ENCODE measurements at places on chromosomes 4 and X.
A peak's percentile ranks its signal among the peaks of the same experiment; 100 is the strongest.

DNA sequence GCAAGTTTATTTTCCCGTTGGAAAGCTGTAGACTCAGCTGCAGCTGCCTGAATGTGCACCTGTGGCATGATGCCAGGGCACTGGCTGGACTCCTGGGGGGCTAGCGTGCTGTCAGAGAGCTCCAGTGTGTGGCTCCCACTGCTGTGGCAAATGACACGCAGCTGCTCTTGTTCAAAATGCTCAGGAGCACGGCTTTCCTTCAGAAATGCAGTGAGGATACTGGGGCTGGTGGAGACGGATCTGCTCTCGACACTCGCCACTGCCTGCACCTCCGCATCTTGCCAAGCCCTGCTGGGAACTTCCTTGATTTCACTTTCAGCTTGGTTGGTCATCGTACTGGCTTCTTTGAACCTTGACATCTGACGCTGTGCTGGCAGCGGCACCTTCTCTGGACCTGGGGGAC, 58.7 kb downstream of the GPRIN3 start:
- no peak for DNase-seq

GRCh38 chr4:91502365-91502764, 801.4 kb upstream of the GRID2 start:
- no peak for DNase-seq

DNA sequence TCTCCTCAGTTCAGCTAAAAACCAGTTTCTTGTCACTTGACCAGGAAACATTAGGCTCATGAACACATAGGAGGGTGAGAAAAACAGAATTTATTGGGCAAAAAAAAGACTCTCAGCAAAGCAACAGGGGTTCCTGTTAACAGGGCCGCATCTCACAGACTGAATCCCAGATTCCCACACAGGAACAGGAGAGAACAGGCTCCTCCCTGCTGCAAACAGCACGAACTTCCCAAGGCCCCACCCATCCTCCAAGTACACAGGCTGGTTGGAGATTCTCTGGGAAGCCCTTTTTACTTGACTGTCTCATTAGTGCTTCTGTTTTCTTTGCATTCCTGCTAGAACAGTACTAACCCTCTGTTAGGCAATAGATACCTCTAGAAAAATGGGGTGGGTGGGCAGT, 52.4 kb upstream of the IL21 start:
- no peak for DNase-seq

GRCh38 chrX:37816766-37817165, 30.6 kb downstream of the DYNLT3 start:
- DNase-seq = no peak

GRCh38 chr4:105426187-105426897, 47.5 kb downstream of the PPA2 start:
- DNase-seq = peak; percentile 2

DNA sequence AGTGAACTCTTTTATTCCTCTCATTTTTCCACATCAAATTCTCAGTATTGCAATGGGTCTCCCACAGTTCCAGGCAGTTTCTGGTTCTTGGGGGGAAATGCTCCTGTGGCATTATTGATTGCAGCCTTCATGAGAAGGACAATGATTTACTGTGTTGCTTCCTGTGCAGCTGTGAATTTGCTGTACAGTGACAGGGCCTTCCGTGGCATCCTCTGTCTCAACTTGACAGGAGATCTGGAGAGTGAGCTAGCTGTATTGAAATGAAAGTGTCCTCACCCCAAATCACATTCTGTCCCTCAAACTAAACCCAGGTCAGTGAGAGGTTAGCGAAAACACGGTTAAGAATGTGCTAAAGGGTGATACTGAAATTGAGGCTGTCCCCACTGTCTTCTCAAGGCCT, 77.1 kb upstream of the ATOH1 start:
- DNase-seq = no peak

GRCh38 chrX:68256990-68257389, 176.3 kb downstream of the OPHN1 start:
- DNase-seq = no peak

DNA sequence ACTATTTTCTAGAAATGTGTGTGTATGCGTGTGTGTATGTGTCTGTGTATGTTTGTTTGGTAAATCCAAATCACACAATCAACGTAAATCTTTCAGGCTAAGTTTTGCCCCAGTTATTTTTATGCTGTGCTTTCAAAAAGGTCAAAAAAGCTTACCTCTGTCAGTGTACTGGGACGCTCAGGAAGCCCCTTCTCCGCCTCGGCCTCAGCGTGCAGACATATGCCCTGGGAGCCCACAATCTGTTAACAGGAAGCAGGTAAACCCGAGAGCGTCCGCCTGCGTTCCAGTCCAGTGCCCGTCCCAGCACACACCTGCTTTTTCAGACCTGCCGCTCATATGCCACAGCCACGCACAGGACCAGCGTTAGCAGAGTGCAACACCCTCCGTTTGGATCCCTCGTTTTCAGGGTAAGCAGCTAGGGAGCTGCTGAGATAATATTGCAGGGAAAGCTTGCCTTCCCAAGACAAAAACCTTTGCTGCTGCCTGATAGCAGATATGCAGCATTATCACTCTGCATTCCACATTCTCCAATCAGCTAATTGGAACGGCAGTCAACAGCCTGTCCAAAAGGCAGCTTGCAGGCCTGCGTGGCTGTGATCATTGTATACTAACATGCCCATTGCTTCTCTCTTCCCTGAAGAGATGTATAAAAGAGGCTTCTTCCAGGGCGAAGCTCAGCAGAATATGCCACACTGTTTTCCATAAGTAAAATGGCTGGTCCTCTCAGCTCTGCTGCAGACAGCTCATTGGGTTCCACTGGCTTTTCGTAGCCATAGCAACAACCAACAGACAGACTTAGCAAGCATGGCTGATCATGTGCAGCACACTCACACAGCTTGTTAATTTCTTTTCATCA, at the start of gene SORBS2:
Gene SORBS2, minus strand, starts transcription at position 686 of the 856 bp plus-strand sequence. CDS start 121,623 bp downstream, outside the sequence.
- DNase-seq = no peak

GRCh38 chr4:40990899-40991265, 223.5 kb downstream of the APBB2 start:
- no peak for DNase-seq

DNA sequence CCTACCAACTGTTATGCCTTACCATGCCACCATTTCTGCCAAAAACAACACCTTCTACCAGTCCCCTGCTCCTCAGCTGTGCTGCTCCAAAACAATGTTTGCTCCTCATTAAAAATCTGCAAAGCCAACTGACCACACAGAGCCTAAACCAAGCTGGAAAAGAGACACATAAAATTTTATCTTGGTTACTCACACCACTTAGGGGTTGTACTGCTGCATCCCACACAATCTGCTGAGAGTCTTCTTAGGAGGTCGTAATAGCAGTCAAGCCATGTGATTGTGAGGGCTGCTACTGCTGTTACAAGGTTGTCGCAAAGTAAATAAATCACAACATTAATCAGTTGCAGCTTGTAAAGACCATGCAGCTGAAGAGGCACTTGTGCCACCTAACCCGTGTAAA, 607.4 kb upstream of the FAM241A start:
- no peak for DNase-seq

- DNase-seq = peak; percentile 83
Measured at GRCh38 chr4:82739287-82740190, 59.1 kb downstream of the SCD5 start.

- no peak for DNase-seq
Measured at GRCh38 chrX:747176-747575, 116.6 kb downstream of the SHOX start.

DNA sequence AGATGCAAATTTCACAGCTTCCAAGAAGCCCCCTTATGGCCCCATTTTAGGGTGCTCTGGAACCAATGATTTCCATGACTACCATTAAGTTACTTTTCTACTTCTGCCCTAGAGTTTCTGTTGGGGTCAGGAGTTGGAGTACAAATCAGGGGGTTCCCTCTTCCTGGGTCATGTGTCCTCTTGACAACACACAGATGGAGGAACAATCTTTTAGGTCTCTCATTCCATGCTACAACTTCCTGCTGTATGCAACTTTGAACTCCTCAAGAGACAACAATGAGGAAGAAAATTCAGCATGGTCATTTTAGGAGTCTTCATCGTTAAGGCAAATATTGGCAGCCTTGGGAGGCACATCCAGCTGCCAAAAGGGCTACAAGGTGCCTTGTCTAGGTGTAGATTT, 79.7 kb downstream of the SEL1L3 start:
- DNase-seq = no peak

- no peak for DNase-seq
Measured at GRCh38 chrX:142256935-142257334, 51.8 kb upstream of the MAGEC2 start.
